Esophagus muscularis mucosa (tissue), 4 donors: ENCODE measurements at places on chromosomes 1 and 21. TPM values are rescaled to one million over a fixed set of nuclear protein-coding genes. Genes with fewer than 3 reads are reported as not detected.

DNA sequence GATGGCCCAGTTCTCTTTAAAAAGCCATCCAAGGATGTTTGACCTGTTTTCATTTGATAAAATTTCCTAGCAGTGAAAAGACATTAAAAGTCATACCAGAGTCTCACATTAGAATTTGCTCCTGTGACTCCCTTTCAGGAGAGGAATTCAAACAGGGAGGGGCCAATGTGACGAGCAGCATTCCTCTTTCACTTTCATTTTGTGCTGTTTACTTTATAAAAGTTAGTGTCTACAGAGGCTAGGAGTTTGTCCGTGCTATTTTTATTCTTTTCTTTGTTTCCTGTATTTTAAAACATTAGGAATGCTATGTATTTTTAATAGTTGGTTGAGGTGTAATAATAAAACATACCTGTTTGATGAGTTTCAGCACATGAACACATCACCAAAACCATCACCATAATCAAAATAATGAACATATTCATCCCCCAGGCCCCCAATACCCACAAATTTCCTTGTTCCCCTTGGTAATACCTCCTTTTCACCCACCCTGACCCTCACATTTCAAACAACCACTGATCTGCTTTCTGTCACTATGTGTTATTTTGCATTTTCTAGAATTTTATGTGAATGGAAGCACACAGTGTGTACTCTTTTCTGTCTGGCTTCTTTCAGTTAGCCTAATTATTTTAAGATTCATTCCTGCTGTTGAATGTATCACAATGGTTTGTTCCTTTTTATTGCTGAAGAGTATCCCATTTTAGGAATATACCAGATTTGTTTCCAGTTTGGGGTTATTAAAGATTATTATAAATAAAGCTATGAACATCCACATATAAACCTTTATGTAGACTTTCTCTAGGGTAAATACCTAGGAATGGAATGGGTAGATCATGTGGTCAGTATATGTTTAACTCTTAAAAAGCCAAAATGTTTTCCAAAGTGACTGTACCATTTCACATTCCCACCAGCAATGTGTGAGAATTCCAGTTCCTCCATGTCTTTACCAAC, 129.5 kb downstream of the TENT5C start:
- DNase-seq, result no peak

The ZNF695 gene
- not detected for total RNA-seq

The ALPL gene
- total RNA-seq, result 1.2 TPM

The ASAP3 gene
- total RNA-seq, result 32.8 TPM

GRCh38 chr1:172894349-172895049, 156.2 kb downstream of the TNFSF18 start:
- DNase-seq, result no peak

The AHCYL1 gene
- total RNA-seq, result 72.1 TPM

DNA sequence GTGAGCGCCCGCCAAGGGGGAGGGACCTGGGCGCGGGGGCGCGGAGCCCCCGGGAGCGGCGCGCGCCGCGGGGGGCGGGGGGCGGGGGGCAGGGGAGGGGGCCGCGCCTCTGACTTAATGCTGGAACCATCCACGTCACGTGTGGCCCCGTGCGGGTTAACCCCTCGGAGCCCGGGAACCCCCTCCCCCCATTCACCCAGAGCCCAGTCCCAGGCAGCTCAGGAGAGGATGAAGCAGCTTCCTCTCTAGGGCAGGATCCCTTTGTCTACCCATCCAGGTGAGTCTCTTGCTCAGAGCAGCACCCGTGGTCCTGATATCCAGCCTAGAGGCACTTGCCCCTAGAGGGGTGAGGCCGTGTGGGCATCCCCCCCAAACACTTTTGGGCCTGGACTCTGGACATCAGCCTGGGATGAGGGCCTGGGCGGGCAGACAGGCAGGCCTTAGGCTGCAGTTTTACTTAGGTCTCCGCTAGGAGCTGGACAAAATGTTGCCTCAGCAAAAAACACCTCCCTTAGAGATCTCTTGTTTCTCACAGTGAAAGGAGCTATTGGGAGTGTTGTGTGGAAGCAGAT, at the start of gene ALX3:
ALX3 (minus strand) TSS at position 2 of the 572 bp plus-strand sequence. CDS start 60 bp downstream, outside the sequence.
- DNase-seq, result no peak
